Activated T-helper 2 cell treated with anti-CD3 and anti-CD28 coated beads, Interferon-gamma antibody, Interleukin-2, Interleukin-4, amounts not matched to agents 10 μg/mL and 5 μg/mL and 100 μg/mL, durations not matched to agents 14 hours and 24 hours and 36 hours (primary cell): ENCODE measurements at places on chromosomes 1 and 21. TPM values are rescaled to one million over a fixed set of nuclear protein-coding genes. Genes with fewer than 3 reads are reported as not detected.

The EPHA2 gene
- not detected in 2 replicates for total RNA-seq

The DDAH1 gene
- 0.07 TPM in 1 of 2 replicates, not detected in the other for total RNA-seq

The KRTAP21-2 gene
- not detected in 2 replicates for total RNA-seq

The FTCD gene
- total RNA-seq, result 0.14 and 0.23 TPM in 2 replicates

The RNU1-3 gene
- 2,033 and 2,369 TPM in 2 replicates for total RNA-seq

The FCRL1 gene
- not detected in 2 replicates for total RNA-seq

The CELA2A gene
- total RNA-seq, result not detected in 2 replicates

The RIPPLY3 gene
- total RNA-seq, result 0.21 TPM in 1 of 2 replicates, not detected in the other

The SYTL1 gene
- total RNA-seq, result 20.0 and 25.7 TPM in 2 replicates

The C2CD4D gene
- 1.3 and 1.6 TPM in 2 replicates for total RNA-seq
